NCI-H526 treated with DMSO at 0.1 percent for 48 hours (cell line): ENCODE measurements at places on chromosomes 16 and 17.
A peak's percentile ranks its signal among the peaks of the same experiment; 100 is the strongest.

DNA sequence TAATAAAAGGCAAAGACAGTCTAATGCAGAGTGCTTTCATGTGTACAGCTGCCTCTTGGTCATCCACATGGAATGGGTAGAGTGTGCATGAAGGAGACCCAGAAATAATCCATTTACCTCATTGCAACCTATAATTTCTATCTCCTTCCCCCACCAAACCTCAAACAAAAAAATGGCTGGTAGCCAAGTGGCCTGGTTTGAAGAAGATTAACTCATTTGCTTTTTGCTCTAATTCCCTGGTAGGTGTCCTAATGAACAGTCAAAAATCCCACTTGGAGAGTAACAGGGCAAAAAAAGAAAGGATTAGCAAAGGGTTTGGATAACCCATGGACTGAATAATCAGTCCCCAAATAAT, 13.0 kb upstream of the LYRM9 start:
- no peak for DNase-seq

DNA sequence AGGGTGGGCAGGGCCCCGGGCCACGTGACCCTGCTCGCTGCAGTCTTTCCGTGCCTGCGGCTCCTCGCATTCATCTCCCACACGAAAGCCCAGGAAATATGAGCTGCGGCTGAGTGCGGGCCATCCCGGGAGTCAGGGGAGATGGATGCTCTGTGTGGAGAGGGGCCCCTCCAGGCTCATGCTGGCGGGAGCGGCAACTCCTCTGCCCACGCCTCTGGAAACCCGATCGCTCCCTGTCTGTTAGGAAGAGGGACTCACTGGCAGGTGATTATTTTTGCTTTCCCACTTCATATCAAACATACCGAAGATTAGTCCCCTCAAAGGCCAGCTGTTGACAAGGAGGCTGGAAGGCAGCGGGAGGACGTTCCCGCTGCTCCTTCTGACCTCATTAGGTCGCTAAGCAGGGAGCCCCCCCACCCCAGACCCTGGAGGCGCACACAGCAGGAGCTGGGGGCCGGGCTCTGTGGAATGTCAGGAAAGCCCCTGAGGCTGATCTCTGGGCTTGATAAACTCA, 228.5 kb downstream of the FOXL1 start:
- DNase-seq = no peak

DNA sequence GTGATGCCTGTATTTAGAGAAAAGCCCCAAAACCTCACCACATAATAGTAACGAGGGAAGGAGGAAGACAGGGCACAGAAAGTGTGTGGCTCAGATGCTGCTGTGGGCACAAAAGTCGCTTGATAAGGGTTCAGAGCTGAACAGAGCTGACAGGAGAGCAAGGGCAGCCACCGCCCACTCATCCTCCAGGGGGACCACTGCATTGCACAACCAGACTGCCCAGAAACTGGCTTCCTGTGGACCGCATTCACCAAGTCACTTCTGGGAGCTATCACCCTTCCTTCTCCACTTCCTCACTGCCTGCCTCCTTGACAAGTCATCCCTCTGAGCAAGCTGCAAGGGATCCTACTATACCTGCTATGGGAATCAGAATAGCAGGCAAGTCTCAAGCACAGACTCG, 512.4 kb upstream of the CDH11 start:
- DNase-seq = no peak

DNA sequence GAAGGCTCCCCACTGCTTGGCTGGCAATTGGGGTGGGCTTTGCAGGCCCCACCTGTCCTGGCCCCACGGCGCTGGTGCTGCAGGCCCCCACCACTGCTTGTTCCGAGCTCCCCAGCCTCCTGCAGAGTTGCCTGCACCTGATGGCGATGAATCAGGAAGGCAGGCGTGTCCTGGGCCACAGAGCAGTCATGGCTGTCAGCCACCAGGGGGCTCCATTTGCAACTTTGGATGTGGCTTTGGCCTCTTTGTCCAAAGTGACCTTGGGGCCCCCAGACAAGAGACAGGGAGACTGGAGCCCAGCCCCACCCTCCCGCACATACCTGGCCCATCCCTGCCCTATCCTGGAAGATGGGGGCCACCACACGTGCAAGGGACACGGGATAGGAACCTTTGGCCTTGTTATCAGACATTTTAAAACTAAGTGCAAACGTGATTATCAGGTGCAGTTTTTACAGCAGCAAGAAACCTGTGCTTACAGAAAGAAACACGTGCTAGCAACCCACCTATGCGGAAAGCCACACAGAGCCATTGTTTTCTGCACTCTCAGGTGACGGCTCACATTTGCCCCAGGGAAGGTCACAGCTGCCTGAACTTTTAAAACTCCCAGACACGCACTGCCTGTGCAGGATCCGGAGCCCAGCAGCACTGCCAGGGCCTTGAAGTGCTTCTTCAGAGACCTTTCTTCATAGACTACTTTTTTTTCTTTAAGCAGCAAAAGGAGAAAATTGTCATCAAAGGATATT, at the start of gene DNASE1:
DNASE1 (plus strand) TSS at position 443 of the 743 bp plus-strand sequence. CDS start 683 bp downstream, outside the sequence.
- DNase-seq = peak; percentile 27

GRCh38 chr17:39099663-39100286, 51.7 kb downstream of the PLXDC1 start:
- no peak for DNase-seq

GRCh38 chr16:64459402-64459801, 662.5 kb downstream of the CDH11 start:
- DNase-seq = no peak

DNA sequence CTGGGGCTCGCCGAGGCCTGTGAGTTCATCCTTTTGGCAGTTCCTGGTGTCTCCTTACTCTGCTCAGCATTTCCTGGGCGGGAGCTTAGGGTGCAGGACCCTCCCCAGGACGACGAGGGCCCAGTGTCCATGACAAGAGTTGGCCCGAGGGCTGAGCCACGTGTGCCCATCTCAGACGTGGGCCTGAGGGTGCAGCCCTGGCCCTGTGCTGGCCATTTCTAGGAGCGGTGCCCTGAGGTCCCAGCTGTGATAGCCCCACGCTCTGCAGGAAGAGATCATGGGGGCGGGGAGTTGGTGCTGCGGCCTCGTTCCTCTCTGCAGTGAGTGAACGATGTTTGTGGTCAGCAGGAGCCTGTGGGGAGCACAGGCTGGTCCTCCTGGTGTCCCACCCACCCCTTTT, 6.0 kb upstream of the MC1R start:
- no peak for DNase-seq

- DNase-seq = no peak
Observed at GRCh38 chr16:6216836-6217235, 1115.8 kb upstream of the RBFOX1 start.

GRCh38 chr17:80365983-80366382, 49.0 kb upstream of the ENDOV start:
- no peak for DNase-seq

DNA sequence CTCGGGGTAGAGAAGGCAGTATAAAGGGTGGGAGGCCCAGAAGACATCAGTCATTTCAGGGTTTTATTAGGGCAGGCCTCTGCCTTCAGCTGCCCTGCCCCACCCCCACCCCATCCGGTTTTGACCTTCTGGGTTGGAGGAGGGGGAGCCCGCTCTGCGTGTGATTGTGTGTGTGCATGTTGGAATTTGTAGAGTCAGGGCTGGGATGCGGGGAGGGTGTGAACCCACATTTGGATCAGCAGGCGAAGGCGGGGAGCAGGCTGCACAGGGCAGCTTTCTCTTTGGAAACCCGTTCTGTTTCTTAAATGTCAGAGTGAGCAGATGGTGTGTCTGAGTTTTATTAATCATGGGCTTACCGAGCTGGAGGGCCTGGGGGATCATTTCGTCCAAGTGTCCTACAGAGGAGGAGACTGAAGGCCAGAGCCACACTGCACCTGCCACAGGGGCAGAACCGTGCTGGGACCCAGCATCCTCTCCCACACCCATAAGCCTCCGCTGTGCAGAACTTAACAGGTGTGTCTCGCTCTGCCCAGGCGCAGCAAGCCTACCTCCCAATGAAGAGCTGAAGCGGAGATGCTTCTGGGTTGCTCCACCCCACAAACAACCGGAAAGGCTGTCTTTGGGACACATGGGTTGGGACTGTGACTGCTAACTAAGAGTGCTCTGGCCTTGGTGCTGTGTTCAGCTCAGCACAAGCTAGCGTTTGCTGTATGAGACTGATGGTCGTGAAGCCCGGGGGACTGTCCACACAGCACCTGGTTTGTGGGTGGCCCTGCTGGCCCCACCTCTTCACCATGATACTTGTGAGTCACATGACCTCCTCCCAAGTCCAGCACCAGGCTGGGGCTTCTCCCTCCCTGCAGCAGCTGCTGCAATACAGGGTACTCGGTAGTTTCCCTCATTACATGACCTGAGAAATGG, 70.9 kb upstream of the GSE1 start:
- no peak for DNase-seq

- no peak for DNase-seq
Observed at GRCh38 chr16:79074951-79075350, 525.6 kb downstream of the MAF start.

DNA sequence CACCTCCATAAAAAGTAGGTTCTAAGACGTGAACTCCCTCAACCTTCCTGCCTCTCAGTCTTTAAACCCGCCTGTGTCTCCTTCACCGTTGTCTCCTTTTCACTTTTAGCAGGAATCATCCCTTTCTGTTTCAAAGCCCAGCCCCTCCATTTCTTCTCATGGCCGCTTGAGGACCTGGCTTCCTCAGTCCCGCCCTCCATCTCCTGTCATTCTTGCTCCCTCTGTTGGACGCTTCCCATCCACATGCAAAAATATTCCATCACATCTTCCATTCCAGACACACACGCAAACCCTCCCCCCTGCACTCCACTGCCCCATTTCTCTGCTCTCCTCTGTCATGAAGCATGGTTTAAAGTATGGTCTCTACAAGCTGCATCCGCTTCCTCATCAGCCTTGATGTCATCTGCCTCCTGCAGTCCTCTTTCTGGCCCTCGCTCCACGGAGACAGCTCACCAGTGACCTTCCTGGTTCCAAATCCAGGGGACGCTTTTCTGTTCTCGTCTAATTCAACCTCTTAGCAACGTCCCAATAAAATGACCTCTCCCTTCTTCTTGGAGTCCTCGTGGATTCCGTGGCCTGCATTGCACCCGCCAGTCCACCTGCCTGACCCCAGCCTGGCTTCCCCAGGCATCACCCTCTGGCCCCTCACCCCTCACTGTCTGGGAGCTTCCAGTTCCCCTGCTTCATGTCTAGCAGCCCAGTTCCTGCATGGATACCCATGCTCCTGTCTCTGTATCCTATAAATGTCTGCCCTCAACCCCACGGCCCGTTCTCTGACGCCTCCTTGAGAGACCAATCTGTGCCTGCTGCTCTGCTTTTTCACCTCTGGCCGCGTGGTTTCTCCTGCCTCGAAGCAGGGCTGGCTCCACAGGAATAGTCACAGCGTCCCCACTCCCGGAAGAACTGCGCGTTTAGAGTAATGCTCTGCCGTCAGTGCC, 26.2 kb downstream of the ANKRD40 start:
- DNase-seq = peak; percentile 52

DNA sequence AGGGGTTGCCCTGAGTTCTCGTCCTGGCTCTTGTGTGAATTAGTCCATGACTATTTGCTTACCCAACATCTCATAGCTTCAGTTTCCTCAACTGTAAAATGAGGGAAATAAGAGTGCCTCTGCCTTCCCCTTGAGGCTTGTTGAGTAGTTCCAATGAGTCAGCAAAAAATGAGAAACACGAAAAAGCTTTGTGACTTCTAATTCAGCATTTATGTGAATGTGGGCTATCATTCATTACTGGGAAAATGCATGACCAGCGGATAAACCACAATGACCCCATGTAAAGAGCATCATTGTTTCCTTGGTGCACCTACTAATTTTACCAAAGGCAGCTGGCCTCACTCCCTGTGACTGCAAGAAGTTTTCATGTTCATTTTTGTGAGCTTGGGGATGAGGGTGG, 374.6 kb upstream of the HSBP1 start:
- DNase-seq = no peak

DNA sequence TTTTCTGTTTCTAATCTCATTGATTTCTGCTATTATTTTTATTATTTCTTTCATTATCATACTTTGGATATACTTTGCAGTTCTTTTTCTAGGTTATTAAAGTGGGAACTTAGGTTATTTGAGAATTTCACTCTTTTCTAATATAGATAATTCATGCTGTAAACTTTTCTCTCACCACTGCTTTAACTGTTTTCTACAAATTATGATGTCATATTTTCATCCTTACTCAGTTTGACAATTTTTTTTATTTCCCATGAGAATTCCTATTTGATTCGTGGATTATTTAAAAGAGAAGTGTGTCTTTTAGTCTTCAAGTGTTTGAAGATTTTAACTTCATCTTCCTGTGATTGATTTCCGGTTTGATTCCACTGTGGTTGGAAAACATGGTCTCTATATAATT, 336.8 kb upstream of the SALL1 start:
- DNase-seq = no peak

DNA sequence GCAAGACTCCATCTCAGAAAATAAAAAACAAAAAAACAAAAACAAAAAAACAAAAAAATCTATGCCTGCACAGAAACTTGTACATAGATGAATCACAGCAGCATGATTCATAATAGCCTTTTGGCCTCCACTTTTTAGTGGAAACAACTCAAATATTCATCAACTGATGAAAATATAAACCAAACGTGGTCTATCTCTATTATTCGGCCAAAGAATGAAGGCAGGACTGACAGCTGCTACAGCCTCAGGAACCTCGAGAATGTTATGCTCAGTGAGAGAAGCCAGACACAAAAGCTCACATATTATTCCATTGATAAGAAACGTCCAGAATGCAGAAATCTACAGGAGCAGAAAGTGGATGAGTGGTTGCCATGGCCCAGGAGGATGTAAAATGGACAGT, 19.8 kb downstream of the PPL start:
- DNase-seq = no peak

DNA sequence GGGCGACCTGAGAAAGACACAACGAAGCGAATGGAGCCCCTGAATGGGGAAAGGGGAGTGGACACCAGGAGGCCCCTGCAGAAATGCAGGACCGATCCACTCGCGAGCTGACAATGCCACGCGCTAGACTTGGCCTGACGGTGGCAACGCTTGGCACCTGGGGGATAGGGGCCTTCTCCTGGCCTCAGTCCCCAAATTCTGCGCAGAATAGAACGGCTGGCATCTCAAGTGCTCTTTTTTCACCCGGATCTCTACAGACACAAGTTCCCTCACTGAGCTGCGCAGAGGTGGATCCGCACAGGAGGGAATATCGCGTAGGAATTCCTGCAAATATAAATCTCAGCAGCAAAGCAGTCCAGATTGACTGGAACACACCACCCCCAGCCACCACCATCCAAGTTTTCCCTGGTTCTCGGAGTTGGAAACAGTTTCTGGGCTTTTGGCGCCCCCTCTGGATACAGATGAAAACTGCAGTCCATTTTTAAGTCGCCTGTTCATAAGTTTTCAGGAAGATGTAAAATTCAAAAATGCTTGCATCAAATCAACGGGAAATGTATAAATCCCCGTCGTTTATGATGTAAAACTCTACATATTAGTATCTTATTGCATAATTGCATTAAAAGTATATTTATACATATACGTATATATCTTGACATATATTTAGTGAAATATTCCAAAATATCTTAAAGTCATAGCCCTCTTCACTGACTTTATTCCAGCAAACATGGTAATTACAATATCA, 2.3 kb upstream of the SOX9 start:
- peak; percentile 61 for DNase-seq

DNA sequence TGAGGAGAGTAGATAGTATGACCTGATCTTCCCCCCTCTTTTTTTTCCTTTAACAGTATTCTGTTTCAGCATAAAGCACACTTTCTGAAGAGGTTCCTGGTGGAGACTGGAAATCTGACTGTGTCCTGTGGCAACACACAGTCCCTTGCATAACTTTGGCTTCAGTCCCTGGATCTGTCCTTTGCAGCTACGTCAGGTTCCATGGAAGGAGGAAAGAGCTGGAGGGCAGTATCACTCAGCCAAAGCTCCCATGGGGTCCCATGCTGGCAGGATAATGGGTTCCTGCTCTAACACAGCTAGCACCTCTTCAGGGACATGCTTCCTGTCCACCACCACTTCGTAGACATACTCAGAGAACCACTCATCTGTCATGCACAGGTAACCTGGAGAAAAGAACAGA, 13.3 kb upstream of the SLC6A4 start:
- no peak for DNase-seq
